Cardiac septum (tissue), 1 donor: ENCODE measurements at places on chromosomes 3 and 15. TPM values are rescaled to one million over a fixed set of nuclear protein-coding genes. Genes with fewer than 3 reads are reported as not detected.

GRCh38 chr3:192637803-192638202, 89.5 kb downstream of the FGF12 start:
- DNase-seq, result no peak

DNA sequence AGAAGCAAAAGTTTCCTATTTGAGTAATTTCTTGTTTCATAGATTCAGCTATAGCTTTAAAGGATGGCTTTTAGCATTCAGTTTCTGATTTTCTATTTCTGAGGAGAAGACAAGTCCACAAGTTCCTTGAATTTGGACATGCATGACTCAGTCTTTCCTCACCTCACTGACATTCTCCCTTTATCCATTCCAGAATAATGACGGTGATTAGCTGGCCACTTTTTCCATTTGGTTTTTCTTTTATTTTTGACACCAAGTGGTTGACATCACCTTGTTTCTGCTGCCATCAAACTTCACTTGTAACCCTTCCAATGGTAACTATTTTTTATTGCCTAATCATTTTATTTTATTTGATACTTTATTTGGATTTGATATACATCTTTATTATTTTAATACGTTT, 404.4 kb upstream of the KCNMB2 start:
- DNase-seq, result no peak

GRCh38 chr3:111608383-111608782, 13.2 kb upstream of the ZBED2 start:
- DNase-seq, result no peak

GRCh38 chr3:42182555-42182954, 83.4 kb downstream of the CCK start:
- DNase-seq, result no peak

DNA sequence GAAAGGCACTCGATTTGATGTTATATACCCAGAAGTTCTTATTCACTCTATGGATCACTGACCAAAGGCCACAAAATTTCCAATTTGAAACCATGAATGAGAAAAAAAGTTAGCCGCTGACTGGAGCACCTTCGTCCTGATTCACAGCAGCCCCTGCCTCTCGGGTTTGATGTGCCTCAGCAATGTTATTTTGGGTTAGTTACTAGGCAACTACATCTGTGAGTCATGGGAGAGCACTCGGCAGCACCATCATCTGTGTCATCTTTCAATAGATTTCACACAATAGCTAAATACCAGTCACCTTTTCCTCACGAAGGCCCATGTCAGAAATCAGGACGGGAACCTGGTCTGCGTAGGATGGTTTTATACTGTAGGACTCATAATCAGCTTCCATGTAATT, 269.2 kb downstream of the ZBBX start:
- DNase-seq, result no peak

- DNase-seq, result no peak
These were observed 356.1 kb downstream of the OTOL1 start for GRCh38 chr3:161852744-161853143.

GRCh38 chr15:83510001-83510400, 62.9 kb downstream of the SH3GL3 start:
- no peak for DNase-seq

DNA sequence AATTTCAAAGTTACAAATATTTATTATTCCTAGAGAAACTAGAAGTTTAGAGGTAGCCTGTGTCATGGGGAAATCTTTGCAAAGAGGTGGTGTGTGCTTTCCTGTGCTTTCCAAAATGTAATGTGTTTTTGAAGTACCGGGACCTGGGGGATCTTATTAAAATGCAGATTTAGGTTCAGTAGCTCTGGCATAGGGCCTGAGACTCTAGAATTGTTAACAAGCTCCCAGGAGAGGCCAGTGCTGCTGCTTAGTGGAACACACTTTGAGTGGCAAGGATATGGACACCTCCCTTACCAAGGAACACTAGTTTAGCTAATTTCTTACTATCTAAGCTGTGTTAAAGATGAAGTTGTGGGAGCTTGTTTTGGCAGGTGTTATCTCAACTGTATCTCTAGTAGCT, 428.9 kb downstream of the VGLL3 start:
- no peak for DNase-seq

- no peak for DNase-seq
These were observed 270.2 kb downstream of the PLCL2 start for GRCh38 chr3:17154941-17155340.

GRCh38 chr15:100909989-100910955, 8.9 kb upstream of the LRRK1 start:
- peak; percentile 44 for DNase-seq

GRCh38 chr15:40796041-40796440, 10.8 kb upstream of the ZFYVE19 start:
- no peak for DNase-seq

- no peak for DNase-seq
These were observed 514.5 kb upstream of the DPPA4 start for GRCh38 chr3:109851854-109852253.

DNA sequence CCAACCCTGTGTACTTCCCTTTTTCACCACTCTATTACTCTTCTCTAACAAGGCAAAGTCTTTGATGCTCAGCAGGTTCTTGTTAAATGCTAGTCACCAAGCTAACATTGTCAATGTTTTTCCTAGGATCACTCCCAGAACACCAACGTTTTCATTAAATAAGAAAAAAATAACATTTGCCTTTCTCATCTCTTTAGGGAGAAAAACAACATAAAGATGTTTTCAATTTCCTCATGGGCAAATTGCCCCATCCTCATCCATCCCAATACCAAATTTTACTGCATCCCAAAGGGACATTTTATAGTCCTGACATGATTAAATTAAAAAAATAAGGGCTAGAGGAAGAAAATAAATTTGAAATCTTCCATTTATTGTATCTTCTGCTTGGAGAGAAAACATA, 106.5 kb downstream of the SUCNR1 start:
- DNase-seq, result no peak

DNA sequence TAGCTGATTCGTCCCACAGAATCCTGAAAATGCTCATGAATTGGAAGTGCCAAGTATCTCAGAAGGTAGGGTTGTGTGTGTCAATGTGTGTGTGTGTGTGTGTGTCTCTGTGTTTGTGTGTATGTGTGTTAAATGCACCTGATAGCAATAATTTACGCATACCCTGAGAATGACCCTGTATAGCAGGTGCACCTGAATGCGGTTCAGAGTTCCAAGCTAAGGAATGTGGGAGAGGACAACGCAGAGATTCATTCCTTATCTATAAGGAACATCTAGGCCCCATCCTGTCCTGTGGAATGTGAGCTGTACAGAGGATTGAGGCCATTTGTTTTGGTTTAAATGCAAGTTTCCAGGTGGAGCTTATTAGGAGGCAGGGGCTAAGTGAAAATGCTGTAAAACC, 49.1 kb upstream of the NEDD4 start:
- DNase-seq, result no peak

GRCh38 chr15:73030122-73030679, 22.1 kb upstream of the NEO1 start:
- DNase-seq, result no peak

- DNase-seq, result no peak
These were observed 22.7 kb downstream of the HEG1 start for GRCh38 chr3:125033135-125033534.

- DNase-seq, result no peak
These were observed 3.7 kb downstream of the SHQ1 start for GRCh38 chr3:72844436-72844993.

- DNase-seq, result no peak
These were observed 56.5 kb downstream of the KY start for GRCh38 chr3:134594331-134594741.

DNA sequence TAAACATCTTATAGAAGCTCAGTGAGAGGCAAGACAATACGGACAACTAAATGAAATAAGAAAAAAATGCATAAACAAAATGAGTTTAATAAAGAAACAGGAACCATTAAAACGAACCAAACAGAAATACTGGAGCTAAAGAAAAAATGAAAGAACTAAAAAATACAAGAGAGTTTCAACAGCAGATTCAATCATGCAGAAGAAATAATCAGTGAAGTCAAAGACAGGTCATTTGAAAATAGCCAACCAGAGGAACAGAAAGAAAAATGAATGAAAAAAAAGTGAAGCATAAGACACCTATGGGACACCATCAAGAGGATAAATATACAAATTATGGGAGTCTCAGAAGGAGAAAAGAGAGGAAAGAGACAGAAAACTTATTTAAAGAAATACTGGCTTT, 42.5 kb upstream of the PRR20G start:
- DNase-seq, result no peak

DNA sequence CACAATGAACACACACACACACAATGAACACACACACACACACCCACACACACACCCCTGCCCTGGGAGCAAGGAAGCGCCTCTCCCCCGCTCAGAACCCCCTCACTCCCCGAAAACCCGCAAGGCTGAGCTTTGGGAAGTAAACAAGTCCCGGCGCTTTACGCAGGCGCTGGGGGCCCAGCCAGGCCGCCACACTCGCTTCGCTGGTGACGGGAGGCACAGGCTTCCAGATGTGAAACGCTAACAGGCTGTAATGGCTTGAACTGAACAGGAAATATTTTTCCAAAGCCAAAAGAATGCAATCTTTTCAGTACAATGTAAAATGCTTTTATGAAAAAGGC, 122.7 kb upstream of the IGF1R start:
- DNase-seq, result no peak

- DNase-seq, result no peak
These were observed 392.6 kb upstream of the TPM1 start for GRCh38 chr15:62649793-62650420.

The GPR27 gene
- total RNA-seq, result 8.3 TPM

The TNFSF10 gene
- 13.0 TPM for total RNA-seq

The GOLGA8G gene
- total RNA-seq, result not detected

The TRH gene
- total RNA-seq, result not detected

The ARHGAP31 gene
- 35.7 TPM for total RNA-seq

The ADAM10 gene
- total RNA-seq, result 85.9 TPM

The LIPH gene
- total RNA-seq, result 0.51 TPM
